Mesenchymal stem cell (in vitro differentiated cells and primary cell): ENCODE measurements at places on chromosomes 13 and 19.
A peak's percentile ranks its signal among the peaks of the same experiment; 100 is the strongest.

DNA sequence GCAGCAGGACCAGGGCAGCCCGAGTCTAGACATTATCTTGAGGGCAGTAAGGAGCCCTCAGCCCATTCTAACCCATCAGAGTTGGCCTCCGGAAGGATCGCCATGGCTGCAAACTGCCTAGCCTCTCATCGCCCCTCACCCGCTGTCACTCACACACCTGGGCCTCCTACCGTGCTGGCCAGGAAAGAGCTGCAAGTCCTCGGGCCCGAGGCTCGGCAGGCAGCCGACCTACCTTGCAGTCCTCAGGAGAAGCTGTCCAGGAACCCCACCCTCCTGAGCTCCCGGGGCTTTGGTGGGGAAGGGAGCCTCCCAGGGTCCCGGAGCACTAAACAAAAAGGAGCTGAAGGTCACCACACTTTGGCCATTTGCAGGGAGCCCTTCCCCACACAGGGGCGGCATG lies 46.8 kb downstream of the CCNE1 start:
- DNase-seq: no peak

DNA sequence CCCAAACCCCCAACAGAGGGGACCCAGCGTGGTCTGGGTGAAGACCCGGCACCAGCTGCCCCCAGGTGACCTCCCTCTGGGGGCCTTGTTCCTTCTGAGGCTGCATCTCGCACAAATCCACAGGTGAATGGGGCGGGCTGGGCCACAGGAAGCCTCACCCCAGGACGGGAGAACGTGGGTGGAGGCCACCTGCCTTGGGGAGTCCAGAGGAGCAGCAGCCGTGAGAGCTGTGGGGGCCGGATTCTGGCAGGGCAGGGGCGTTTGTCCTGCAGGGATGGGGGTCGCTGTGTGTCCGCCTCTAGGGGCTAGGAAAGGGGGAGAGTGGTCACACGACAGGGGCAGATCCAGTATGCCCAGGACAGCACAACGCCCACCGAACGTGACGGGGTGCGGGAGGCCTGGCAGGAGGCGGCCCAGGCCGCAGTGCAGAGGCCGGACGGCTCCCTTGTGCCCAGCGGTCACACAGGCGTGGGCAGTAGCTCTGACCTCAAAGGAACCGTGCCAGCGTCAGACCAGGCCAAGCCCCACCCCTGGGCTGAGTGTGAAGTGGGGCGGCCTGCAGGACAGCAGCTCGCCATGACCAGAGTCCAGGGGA lies 6.7 kb downstream of the POLR2E start:
- DNase-seq: no peak

DNA sequence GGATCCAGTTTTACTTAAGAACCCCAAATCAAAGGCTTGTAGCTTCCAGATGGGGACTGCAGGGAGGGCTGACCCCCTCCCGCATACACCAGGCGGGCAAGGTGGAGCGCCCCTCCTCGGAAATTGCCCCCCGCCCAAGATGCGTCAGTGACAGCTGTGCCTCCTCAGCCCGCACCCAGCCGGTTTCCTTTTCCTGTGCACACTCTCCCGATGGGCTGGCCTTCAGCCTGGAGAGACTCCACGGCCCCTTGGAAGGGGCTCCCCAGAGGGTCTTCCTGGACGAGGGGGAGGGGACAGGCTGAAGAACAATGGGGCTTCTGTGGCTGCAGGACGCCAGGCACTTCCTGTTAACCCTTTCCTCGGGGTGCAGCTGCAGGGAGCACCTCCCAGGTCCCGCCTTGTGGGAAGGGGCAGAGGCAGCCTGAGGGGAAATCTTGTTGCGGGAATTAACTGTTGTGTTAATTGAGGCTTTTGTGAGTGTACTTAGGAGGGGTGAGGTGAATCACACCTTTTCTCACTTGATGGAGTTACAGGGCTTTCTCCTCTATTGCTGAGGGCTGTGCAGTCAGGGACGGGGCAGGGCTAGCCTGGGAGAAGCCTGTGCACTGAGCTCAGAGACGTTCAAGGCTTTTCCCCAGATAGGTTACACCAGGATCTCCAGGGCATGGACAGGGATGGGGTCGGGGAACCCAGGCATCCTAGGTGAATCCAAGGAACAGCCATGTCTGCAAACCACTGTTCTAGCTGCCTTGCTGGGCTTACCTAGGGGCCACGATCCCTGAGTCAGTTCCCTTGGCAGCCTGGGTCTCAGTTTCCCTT lies 14.3 kb downstream of the IER2 start:
- peak; percentile 65 for DNase-seq

GRCh38 chr19:43826787-43827754 lies at the start of gene ZNF283:
Gene ZNF283 (plus strand): TSS chr19:43827321. CDS start chr19:43833505, 6,184 bp downstream.
- peak; percentile 93 for DNase-seq

DNA sequence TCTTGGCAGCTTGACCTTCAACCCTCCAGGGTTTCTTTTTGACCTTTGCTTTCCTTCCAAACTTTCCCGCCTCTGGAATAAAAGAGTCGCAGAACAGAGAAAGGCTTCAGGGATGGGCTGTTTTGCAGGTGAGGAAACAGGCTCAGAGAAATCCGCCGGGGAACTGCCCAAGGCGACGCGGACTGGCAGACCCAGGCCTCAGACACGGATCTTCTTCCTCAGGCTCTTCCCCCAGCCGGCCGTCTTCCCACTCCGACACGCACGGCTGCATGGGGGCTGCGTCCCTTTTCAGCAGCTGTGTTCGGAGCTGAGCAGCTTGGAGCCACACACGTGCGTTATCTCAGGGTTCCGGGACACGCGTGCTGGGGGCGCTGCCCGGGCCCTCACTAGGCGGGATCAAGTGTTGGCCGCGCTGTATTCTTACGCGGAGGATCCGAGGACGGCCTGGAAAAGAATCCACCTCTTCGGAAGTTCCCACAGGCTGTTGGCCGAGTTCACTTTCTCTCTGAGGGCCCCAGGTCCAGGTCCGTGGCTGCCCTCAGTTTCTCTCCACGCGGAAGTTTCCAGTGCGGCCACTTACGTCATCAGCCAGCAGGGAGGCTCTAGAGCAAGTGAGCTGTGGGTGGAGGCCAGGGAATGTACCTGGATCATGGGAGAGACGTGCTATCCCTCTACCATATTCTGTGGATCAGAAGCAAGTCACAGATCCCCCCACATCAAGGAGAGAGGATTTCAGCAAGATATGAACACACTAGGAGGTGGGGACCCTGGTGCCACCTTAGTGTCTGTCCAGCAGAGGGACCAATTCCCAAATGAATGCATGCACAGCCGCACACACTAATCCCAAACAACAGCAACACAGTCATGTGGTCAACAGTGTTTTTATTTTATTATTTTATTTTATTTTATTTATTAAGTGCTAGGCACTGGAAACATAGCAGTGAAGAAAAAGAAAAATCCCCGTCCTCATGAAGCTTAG lies 100.4 kb downstream of the ING1 start:
- DNase-seq: no peak
